ENCODE measurements at places on chromosomes 1 and 21.

DNA sequence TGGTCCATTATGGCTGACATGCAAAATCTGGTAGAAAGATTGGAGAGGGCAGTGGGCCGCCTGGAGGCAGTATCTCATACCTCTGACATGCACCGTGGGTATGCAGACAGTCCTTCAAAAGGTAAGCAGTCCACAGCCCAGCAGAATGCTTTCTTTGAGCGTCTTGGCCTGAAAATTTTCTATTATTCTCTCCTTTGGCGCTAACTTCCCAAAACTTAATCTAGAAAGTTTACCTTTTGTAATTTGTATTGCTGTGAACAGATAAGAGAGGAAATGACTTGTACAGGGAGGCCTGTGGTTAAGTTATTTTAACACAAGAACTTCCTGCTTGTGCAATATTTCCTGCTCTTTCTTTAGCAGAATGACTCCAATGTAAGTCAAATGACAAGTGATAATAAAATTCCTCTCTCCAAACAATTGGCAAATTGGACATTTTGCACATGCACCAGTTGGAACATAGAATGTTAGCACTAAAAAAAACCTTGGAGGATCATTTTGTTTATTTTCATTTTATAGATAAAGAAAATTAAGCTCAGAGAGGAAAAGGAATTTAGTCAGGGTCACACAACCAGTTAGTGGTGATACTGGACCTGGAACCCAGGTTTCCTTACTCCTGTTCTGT, 18.9 kb downstream of the CAP1 start:
- no peak for DNase-seq

GRCh38 chr1:209531549-209531948, 52.0 kb upstream of the CAMK1G start:
- DNase-seq = no peak

DNA sequence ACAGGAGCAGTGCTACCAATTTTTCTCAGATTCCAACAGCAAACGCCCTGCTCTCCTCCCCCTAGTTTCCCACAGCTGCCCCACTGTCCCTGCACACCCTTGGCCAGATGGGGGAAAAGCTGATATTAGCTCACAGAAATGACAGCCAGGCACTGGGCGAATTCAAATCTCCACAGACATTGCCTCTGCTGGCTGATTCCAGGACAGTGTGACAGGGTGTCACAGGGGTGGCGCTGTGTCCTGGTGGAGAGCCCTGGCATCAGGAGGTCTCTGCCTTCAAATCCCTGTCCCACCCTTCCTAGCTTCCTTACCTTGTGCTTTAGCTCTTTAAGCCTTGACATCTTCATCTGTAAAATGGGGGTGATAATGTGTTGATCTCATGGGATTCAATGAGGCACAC, 10.4 kb downstream of the OLIG1 start:
- no peak for DNase-seq

GRCh38 chr1:14777516-14778506, 179.3 kb downstream of the KAZN start:
- no peak for DNase-seq

- no peak for DNase-seq
Measured at GRCh38 chr1:79295967-79296366, 289.4 kb upstream of the ADGRL4 start.

- DNase-seq = no peak
Measured at GRCh38 chr1:153541641-153542590, 1.2 kb upstream of the S100A5 start.

- DNase-seq = no peak
Measured at GRCh38 chr1:241129207-241129960, 227.6 kb downstream of the RGS7 start.

DNA sequence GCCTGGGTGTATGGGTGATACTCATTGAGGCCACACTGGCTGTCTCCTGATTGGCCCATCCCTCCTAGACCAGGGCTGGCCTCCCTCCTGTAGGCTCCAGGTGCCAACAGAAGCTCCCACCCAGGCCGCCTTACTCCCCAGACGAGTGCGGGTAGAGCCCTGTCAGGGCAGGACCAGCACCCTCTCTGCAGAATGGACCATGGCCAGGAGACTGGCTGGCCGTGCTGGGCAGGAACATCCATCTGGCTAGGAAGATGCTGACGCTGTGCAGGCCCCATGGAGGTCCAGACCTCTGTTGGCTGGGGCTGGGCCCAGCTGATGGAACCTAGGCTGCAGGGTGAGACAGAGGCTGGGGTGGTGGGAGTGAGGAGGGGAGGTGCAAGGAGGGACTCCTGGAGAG, 25.0 kb upstream of the EPB41 start:
- DNase-seq = no peak

- no peak for DNase-seq
Measured at GRCh38 chr21:45236481-45236880, 51.2 kb downstream of the POFUT2 start.

GRCh38 chr1:206895325-206895724, 1.9 kb upstream of the IL24 start:
- no peak for DNase-seq

DNA sequence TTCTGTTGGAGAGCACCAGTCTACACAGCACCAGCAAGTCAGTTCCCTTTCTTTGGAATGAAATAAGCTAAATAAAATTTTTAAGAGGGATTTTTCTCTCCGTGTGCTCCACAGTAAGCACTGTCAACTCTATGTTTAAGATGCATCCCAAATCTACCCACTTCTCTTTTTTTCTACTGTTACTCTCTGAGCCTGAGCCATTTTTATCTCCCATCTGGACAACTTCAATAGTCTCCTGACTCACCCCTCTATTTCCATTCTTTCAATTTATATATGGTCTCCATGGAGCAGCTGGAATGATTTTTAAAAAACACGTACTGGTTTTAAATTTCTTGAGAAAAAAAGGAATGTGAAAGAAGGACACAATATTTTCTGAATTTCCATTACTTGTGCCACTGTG, 24.7 kb upstream of the CCT8 start:
- no peak for DNase-seq

GRCh38 chr21:41614511-41614910, 106.6 kb upstream of the TMPRSS2 start:
- DNase-seq = no peak

DNA sequence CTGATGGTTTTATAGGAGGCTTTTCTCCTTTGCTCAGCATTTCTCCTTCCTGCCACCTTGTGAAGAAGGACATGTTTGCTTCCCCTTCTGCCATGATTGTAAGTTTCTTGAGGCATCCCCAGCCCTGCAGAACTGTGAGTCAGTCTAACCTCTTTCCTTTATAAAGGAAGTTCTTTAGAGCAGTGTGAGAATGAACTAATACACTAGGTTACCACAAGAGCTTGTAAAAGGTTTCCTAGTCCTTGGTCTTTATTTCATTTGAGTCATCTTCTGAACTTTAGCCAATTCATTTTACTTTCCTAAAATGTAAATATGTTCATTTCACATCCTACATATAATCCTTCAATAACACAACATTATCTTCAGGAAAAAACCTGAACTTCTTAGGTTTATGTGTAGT, 365.3 kb downstream of the HHIPL2 start:
- no peak for DNase-seq

DNA sequence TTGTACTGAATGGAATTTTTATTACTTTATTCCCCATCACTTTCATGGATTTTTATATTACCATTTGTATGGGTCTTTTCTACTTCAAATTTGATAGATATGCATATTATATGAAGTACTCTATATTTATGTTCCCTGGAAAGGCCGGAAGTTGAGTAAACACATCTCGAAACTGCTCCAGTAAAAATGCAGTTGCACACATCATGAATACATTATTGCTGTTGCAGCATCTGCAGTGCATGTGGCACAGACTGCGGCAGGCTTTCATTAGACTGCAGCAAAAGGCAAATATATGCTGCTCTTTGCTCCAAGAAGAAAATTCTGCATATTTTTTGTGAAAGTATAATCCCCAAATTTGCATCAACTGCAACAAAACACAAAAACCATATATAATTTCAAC, 48.7 kb upstream of the LRRC7 start:
- no peak for DNase-seq

DNA sequence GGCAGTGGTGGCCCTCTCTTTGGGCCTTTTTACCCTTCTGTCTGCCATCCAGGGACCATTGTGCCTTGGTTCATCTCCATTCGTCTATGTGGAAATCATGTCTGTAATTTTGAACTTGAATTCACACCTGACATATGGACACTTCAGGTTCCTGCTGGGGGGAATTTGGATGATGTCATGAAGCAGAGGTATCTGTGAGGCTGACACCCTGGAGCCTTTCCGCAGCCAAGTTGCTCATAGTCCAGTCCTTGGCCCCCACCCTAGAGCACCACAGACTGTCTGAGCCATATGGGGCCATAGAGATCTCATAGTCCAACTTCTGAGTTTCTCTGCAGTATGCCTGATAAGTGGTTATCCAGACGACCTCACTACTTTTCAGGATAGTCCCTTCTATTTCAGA, 147.7 kb upstream of the CACNA1E start:
- DNase-seq = no peak

DNA sequence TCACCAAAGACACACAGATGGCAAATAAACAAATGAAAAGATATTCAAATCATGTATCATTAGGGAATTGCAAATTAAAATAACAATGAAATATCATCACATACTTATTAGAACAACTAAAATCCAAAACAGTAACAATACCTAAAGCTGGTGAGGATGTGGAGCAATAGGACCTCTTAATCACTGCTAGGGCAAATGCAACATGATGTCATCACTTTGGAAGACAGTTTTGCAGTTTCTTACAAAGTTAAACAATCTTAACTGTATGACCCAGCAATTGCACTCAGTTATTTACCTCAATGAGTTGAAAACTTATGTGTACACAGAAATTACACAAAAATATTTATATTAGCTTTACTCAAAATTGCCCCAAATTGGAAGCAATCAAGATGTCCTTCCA, 47.3 kb downstream of the SELENOF start:
- DNase-seq = no peak

- DNase-seq = no peak
Measured at GRCh38 chr1:1846386-1846918, 44.4 kb downstream of the GNB1 start.

- DNase-seq = no peak
Measured at GRCh38 chr1:236020359-236021219, 44.3 kb downstream of the NID1 start.

- no peak for DNase-seq
Measured at GRCh38 chr21:31162827-31163226, 124.6 kb upstream of the KRTAP19-8 start.

GRCh38 chr1:27007909-27008582, 4.6 kb downstream of the TENT5B start:
- no peak for DNase-seq

DNA sequence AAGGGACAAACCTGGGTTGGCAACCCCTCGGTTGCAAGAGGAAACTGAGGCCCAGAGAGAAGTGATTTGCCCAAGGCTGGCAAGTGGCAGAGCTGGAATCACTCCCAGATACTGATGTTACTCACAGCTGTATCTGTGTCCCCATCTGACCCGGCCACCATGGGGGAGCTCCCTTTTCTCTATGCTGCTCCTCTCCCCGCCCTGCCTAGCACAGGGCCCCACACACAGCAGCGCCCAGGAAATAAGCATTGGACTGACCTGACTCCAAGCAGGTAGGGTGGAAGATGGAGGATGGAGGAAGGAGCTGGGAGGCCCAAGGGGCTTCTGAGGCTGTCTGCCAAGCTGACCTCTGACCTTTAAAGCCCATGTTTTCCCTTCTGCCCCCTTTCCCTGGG, 3.0 kb upstream of the FBLIM1 start:
- DNase-seq = no peak

DNA sequence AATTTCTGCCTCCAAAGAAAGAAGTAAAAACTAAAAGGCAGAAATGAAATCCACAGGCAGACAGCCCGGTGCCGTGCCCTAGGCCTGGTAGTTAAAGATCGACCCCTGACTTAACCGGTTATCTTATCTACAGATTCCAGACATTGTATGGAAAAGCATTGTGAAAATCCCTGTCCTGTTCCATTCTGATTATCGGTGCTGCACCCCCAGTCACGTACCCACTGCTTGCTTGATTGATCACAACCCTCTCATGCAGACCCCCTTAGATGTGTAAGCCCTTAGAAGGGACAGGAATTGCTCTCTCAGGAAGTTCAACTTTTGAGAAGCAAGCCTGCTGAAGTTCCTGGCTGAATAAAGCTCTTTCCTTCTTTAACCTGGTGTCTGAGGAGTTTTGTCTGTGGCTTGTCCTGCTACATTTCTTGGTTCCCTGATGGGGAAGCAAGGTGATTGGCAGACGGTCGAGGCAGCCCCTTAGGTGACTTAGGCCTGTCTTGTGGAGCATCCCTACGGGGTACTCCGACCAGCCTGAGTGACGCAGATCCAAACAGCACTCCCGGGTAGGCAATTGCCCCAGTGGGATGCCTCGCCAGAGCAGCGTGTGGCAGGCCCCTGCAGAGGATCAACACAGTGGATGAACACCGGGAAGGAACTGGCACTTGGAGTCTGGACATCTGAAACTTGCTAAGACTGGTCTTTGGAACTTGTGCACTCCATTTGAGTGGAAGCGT, 111.2 kb upstream of the PPM1J start:
- no peak for DNase-seq

GRCh38 chr1:3459940-3460671, 5.6 kb downstream of the ARHGEF16 start:
- no peak for DNase-seq

DNA sequence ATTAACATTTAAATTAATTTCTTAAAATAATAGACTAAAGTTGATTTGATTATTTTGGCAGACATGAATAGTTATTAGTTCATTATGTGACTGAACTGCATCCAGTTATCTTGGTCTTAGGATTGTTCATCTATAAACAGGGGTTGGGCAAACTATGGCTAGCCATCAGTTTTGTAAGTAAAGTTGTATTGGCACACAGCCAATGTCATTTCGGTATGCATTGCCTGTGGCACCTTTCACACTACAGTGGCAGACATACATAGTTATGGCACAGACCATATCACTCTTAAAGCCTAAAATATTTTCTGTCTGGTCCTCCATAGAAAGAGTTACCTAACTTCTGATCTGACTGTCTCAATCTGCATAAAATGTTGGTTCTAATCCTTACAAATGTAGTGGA, 27.2 kb downstream of the ADGRL2 start:
- no peak for DNase-seq

GRCh38 chr1:1470626-1471388, 758 bp upstream of the ATAD3B start:
- DNase-seq = no peak

DNA sequence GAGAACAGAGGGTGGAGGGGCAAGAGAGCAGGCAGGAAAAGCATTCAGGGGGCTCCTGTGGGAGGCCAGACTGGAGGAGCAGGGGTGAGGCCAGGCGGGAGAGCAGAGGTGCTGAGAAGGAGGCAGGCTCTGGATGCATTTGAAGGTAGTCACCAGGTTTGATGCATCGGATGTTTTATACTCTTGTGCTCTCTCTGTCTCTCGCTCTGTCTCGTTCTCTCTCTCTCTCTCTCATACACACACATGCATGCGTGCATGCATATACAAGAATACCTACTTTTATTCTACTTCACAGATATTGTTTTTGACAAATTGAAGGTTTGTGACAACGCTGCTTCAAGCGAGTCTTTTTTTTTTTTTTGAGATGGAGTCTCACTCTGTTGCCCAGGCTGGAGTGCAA, 15.0 kb upstream of the ITPKB start:
- no peak for DNase-seq

- no peak for DNase-seq
Measured at GRCh38 chr1:54016343-54017282, 1.4 kb downstream of the LDLRAD1 start.
